ENCODE measurements at places on chromosomes 7 and 10.
A peak's percentile ranks its signal among the peaks of the same experiment; 100 is the strongest.

DNA sequence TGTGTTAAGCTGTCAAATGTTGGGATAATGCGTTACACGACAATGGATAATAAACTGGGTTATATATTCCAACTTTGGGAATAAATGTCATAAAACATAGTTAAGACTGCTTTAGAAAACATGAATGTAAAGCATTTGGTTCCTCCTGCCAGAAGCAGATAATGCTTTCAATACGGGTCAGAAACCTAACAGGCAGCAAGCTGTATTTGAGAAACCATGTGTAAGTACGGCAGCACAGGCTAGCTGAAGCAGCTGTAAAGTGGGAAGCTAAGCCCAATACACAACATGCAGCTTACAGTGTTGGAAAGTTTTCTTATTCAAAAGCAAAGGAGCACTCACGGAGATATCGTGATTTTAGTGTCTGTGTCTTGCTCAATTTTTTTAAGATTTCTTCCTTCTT is 46.5 kb downstream of the MALSU1 start:
- no peak for DNase-seq

DNA sequence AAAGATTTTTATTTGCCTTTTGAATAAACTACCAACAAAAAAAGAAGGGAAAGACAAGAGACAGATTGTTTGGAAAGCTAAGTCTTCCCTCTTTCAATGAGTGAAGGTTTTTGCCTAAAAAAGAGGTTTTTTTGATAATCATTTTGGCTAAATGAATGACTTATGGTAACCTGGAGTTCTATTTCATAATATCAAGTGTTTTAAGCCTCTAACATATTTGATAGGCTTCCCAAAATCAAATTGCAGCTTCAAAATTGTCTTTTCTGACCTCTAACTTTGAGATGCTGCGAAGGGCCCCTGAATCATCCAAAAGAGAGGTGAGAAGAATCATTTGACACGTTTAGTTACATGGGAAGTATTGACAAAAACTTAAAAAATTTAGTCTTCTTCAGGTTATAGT is 53.0 kb upstream of the NAMPT start:
- DNase-seq, result no peak

GRCh38 chr7:22121702-22122474 is 176.2 kb upstream of the CDCA7L start:
- no peak for DNase-seq

- no peak for DNase-seq
Observed at GRCh38 chr7:146117576-146117975, 975 bp downstream of the CNTNAP2 start.

DNA sequence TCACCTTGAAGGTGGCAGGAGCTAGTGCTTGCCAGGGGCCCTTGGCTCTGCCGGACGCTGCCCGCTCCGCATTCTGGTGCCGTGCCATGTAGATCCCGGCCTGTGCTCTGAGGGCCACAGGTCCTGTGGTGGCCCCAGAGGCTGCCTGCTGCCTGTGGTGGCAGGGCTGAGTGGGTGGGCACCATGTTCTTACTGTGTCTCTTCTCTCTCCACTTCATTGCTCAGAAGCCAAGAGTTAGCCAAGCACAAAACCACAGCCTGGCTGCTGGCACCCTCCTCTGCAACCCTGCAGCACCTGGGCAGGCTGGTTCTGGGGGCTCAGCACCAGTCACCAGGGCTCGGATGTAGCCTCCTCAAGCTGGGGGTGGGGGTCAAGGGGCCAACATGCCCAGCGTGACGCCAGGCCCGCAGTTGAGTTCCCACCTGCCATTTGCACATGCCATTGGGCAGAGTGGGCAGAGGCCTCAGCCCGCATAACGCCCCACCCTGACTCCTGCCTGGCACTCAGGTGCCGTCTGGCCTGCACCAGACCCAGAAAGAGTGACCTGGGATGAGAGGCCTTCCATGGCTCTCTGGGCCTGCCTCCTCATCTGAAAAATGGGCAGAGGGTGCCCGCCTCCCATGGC is 16.3 kb downstream of the ZMIZ1 start:
- no peak for DNase-seq

GRCh38 chr7:33262476-33262875 is 133.1 kb downstream of the BBS9 start:
- no peak for DNase-seq

GRCh38 chr7:66948480-66949109 is 27.6 kb downstream of the TMEM248 start:
- DNase-seq, result no peak

- no peak for DNase-seq
Observed at GRCh38 chr10:70899096-70899495, 10.7 kb upstream of the PCBD1 start.

- DNase-seq, result no peak
Observed at GRCh38 chr7:121800916-121801675, 71.9 kb upstream of the PTPRZ1 start.

GRCh38 chr7:143385891-143386781 is 5.0 kb downstream of the ZYX start:
- DNase-seq, result no peak

DNA sequence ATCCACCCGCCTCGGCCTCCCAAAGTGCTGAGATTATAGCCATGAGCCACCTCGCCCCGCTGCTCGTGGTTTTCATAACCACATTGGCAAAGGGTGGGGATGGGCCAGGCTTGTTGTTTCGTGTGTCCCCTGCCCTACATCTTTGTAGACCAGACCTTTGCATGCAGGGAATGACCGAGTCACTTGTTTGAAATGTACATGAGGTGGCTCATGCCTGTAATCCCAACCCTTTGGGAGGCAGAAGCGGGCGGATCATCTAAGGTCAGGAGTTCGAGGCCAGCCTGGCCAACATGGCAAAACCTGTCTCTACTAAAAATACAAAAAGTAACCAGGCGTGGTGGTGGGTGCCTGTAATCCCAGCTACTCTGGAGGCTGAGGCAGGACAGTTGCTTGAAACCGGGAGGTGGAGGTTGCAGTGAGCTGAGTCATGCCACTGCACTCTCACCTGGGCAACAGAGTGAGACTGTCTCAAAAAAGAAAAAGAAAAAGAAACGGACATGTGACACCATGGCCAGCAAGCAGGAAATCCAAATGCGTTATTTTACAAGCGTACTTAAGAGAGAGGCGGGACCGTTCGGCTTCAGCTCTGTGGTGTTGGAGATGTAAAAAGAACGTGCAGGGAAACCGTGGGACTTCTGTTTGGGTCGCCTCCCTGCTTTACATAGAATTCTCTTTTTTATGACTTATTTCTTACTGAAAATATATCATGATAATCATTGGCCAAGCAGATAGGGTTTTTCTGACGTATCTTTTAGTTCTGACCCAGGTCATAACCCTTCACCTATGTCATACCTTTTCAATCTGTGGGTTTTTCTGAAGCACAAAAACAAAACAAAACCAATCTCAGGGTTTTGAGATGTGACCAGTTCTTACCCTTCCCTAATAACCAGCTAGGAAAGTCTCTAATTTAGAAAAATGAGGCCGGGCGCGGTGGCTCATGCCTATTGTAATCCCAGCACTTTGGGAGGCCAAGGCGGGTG is 45.1 kb downstream of the WIPI2 start:
- no peak for DNase-seq

DNA sequence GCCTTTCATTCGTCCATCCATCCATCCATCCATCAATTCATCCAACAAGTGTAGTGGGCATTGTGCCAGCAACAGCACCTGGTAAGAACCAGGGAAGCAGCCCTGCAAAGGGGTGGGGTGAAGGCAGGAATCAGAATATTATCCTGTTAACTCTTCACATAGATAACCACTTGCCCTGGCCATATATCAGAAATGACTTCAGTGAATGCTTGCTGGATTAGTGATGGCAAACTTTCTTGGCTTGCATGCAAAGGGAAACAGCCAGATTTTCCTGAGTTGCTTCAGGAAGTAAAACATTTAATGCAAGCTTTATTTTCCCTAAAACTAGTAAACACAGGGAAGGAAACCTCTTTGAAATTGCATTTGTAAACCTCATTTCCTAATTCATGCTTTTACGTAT is 743 bp downstream of the OR2A5 start:
- DNase-seq, result no peak

DNA sequence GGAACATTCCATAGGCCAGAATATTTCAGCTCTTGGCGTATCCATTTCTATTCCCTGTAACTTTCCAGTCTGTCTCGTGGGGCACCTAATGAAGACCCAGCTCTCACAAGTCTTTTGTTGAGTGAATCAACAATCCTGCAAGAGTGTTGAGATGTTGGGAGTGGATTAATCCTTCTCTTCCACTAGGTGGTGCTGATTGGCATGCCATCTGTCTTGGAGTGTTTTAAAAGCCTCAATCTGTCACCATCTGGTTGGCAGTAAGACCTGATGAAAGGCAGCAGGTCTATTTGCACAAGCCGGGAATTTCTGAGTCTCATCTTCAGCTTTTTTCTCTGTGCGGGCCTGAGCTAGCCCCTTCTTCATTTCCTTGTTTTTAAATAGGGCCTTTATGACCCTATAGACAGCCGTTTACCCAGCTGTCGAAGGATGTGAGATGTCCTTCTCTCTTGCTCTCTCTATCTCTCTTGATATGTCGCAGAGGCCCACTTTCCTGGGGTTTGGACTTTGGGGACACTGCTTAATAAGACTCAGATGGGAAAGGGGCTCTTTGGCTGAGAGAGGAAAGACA is 180.5 kb downstream of the ZNF365 start:
- DNase-seq, result peak; percentile 47

DNA sequence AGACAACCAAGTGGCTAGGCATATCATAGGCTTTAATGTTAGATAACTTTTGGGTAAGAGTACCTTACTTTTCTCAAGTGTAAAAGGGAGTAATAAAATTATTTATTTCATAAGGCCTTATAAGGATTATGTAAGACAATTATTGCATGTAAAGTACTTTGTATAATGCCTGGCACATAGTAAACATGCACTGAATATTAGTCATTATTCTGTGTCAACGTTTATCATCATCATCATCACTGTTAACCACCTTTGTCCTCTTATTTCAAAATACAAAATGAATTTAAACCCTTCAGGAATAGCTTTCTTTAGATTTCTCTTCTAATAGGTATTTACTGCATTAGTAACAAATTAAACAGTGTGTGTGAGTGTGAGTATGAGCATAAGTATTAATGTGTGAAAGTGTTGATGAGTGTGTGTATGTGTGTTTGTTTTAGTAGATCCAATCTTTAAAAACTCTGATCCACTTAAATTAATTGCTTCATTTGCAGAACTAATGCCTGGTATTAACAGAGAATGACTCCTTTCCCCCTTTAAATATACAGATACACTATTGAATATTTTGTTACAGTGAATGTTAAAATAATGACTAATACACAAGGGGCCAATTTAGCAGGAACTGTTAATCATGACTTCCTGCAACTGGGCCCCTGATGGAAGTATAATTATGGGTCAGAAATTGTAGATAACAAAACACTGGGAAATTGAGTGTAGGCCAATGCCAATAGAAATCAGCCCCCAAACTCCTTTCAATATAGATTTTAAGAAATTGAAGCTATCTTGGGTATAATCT is 213.3 kb upstream of the FZD8 start:
- DNase-seq, result no peak

GRCh38 chr10:110421512-110422138 is 76.1 kb upstream of the DUSP5 start:
- no peak for DNase-seq

DNA sequence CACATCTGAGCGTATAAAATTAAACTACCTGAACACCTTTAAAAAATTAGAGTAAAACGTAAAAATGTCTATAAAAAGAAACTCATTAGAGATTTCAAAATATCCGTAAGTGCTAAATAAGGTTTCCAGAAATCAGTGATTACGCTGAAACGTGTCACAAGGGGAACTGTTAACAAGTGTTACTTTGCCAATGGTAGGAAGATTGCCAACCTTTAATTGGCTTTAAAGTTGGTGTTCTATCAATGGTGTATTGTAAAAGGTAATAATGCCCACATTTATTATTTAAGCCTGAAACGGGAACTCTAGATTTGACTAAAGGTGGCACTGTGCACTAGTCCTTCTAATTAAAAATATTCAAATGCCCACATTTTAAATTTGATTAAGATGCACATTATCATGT is 37.8 kb upstream of the HIBADH start:
- DNase-seq, result no peak

- DNase-seq, result no peak
Observed at GRCh38 chr7:131007439-131008330, 273.7 kb upstream of the KLF14 start.

DNA sequence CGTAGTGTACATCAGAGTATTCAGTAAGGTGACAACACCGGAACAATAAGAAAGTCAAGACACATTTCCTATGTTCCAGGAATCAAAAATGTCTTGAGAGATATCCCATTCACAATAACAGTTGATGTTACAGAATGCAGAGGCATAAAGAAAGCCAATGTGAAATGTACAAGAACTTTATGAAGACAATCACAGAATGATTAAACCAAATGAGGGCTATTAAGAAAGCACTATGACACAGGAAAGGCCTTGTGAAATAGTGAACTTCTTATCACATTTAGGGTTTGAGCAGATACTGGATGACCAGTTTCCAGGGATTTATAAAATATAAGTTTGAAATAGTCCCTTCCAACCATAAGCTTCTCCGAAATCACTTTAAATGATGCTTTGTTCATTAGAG is 52.7 kb downstream of the VWDE start:
- no peak for DNase-seq

GRCh38 chr7:25964483-25964991 is 187.5 kb upstream of the NFE2L3 start:
- no peak for DNase-seq

- no peak for DNase-seq
Observed at GRCh38 chr10:62540389-62540788, 166.2 kb downstream of the ZNF365 start.

GRCh38 chr7:5237286-5237685 is 45.5 kb upstream of the SLC29A4 start:
- no peak for DNase-seq

GRCh38 chr10:87761153-87761552 is 56.9 kb downstream of the ATAD1 start:
- no peak for DNase-seq

GRCh38 chr10:109207361-109207760 is 716.0 kb downstream of the XPNPEP1 start:
- DNase-seq, result no peak

GRCh38 chr7:28992798-28993197 is 34.7 kb upstream of the TRIL start:
- DNase-seq, result no peak
